ENCODE measurements at places on chromosomes 6 and 20.

DNA sequence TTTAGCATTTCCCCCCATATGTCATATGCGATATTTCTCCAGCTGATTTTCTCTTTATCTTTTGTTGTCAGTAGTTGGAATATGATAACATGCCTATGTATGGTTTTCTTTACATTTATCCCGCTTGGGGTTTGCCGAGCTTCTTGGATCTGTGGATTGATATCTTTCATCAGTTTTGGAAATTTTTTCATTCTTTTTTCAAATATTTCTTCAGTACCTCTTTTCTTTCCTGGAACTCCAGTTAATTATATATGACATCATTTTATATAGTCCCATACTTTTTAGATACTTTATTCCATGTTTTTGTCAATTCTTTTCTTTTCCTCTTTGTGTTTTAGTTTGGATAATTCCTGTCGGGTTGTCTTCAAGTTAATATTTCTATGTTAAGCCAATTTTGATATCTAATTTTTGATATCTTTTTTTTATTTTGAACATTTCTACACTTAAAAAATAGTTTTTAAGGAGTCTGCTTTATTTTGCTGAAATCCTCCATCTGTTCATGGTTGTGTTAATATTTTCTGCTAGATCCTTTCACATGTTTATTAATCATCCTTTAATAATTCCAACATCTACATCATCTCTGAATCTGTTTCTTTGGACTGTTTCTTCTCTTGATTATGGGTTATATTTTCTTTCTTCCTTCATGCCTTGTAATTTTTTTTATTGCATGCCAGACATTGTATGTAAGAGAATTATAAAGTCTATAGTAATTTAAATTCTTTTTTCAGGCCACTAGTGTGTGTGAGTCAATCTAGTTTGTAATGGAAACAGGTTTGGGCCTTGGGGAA is 9.5 kb downstream of the ZDHHC14 start:
- no peak for DNase-seq

- no peak for DNase-seq
Observed at GRCh38 chr6:75483136-75483952, 10.3 kb downstream of the FILIP1 start.

DNA sequence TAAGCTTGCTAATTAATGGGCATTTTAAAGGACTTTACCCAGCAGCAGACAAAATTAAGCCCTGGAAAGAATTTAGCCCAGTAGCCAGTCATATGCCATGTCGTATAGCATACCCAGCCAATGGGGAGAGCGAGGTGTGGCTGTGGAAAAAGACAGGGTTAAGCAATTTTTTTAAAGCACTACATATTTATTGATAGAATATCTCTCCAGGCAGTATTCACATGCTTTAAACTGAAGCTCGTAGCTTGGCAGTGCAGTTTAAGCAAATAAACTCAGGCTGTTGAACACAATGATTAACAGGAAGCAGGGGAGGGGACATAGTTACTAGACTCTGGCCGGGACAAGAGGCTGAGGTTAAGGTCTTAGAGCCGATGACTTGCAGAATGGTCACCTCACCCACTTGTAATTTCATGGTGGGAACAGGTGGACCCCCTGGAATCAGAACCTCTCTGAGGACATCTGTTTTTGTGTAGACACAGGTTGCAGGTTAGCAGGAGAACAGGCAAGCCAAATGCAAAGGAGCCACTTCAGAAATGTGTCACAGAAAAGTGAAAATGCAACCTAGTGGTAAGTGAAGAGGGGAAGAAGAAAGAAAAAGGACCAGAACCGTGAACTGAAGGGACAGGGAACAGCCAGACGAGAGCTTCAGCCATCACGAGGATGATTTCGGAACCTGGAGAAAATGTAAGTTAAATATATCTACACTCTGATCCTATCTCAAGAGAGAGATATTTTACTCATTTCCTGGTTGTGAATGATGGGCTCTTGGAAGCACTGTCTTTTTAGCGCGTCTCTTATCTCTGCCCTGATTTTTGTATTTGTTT is 7.2 kb downstream of the GCNT2 start:
- peak; percentile 29 for DNase-seq

- no peak for DNase-seq
Observed at GRCh38 chr6:138535728-138536455, 36.6 kb upstream of the NHSL1 start.

GRCh38 chr6:40172272-40172671 is 238.0 kb upstream of the MOCS1 start:
- no peak for DNase-seq

- no peak for DNase-seq
Observed at GRCh38 chr6:131615275-131615674, 12.8 kb downstream of the MED23 start.

GRCh38 chr6:136499370-136499769 is 50.9 kb downstream of the MAP7 start:
- DNase-seq = no peak

DNA sequence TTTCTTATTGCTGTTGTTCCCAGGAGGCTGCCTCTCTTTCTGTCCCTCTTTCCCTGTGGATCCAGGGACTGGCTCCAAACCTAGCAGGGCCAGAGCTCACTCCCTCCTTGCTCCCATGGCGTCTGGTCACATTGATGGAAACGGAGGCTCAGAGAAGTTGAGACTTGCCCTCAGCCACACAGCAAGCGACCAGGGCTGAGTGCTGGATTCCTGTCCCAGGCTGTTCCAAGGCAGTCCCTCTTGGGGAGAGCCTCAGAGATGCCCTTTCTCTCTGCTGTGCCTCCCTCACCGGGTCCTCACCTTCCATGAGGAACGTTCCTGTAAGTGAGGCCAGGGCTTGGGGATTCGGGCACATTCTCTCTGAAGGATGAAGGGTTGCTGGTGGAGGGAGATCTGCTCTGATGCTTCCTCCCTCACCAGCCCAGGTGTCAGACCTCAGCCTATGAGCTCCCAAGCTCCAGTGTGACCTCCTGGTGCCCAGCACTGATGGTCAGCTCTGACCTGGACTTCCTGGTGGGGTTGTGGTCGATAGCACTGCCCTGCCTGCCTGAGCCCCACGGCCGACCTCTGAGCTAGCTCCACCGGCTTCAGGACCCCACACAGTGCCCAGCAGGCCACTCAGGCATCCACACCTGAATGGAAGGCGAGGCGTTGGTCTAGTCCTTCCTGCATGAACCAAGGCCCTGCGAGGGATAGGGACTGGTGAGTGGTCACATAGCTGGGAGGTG is 26.8 kb downstream of the SUN5 start:
- no peak for DNase-seq

GRCh38 chr20:33370291-33370690 is 31.0 kb downstream of the CDK5RAP1 start:
- peak; percentile 85 for DNase-seq

GRCh38 chr6:155193526-155193925 is 70.3 kb upstream of the CLDN20 start:
- DNase-seq = no peak

GRCh38 chr20:33843854-33844253 is 32.7 kb downstream of the CHMP4B start:
- no peak for DNase-seq

- DNase-seq = no peak
Observed at GRCh38 chr6:110053395-110054240, 75.5 kb downstream of the GPR6 start.

- DNase-seq = no peak
Observed at GRCh38 chr6:105428342-105428957, 25.6 kb upstream of the PREP start.

GRCh38 chr20:61219021-61219431 is 33.0 kb upstream of the CDH4 start:
- no peak for DNase-seq

GRCh38 chr20:1945134-1945618 is 48.7 kb downstream of the PDYN start:
- DNase-seq = peak; percentile 73

GRCh38 chr20:37381621-37382471 is 35.9 kb downstream of the SRC start:
- DNase-seq = no peak

DNA sequence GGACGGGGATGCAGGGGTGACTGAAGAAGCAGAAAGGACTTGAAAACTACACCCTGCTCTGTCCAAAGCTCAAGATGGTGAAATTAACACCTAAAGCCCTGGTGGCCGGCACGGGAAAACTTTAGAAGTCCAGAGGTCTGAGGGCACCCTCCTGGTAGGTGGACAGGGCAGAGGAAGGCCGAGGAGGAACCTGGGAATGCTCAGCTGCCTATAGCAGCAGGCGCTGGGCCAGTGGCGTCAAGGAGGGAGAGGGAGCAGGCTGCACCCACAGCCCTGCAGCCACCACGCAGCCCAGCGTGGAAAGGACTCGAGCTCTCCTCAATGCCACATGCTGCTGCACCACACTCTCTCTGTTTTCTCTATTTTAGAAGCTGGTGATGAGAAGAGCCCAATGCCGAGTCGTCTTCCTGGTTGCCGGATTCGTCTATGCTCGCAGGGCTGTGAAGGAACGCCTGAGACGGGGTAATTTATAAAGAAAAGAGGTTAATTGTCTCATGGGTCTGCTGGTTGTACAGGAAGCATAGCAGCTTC is 248.3 kb upstream of the AFDN start:
- DNase-seq = no peak

GRCh38 chr20:7984192-7984591 is 35.4 kb downstream of the TMX4 start:
- DNase-seq = no peak

- DNase-seq = no peak
Observed at GRCh38 chr6:38567436-38567835, 72.3 kb downstream of the BTBD9 start.

DNA sequence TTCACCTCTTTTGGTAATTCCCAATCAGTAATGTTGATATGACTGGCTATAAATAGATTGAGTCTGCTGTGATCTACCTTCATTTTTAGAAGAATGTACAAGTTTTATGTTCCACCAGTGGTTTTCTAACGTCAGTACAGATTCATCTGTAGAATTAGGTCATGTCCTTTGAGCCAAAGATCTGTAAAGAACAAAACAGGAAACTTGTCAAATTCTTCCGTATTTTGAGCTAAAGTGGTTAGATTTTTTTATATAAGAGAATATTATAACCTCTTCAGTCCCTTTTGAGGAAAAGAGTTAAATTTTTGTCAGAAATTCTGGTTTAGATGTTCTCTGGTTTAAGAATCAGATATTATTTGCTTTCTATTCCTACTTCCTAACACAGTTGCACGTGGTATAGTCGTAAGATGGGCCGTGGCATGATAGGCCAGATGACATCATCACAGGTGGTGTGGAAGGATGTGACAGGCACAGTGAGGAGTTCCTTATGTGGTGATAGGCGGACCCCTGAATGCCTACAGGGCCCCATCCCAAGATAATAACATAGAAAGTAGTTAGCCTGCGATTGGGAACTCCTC is 62.3 kb downstream of the SNX9 start:
- DNase-seq = peak; percentile 82

GRCh38 chr20:12928755-12929401 is 79.9 kb upstream of the SPTLC3 start:
- no peak for DNase-seq

DNA sequence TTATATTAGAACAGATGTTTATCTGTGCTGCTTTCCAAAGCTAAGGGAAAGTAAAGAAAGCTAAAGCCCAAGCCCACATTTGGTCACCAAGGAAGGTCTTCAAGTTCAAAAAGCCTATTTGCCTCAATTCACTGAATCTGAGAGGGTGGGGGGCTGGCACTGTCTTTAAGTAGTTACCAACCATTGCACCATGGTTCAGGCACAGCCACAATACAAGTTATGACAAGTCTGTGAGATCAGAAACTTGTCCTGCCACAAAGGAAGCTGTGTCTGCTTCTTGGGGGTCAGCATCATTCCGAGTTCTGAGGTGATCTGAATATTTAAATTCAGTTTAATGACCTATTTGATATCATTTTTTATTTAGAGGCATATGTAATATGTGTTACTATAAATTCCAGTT is 78.3 kb upstream of the OPRM1 start:
- no peak for DNase-seq

DNA sequence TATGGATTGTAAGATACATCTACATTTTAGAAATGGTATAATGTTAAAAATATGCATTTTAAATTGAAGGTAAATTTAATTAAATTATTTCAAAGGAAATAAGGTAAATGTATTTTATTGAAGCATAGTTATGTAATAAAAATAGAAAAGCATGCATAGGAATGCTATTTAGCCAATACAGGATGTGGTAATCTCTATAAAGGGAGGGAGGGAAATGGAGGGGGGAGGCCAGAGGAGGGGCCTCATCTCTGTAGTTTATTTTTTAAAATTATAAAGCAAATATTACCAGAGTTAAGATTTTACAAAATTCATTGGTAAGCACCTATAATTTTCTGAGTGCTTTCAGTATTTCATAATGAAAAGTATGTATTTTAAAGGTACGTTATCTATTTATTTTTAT is 27.2 kb downstream of the SLC16A10 start:
- no peak for DNase-seq

GRCh38 chr6:13559251-13559650 is 15.2 kb upstream of the SIRT5 start:
- DNase-seq = no peak

- peak; percentile 57 for DNase-seq
Observed at GRCh38 chr6:42315991-42316970, 98.6 kb upstream of the MRPS10 start.

GRCh38 chr20:42406826-42407225 is 782.9 kb downstream of the PTPRT start:
- no peak for DNase-seq

GRCh38 chr20:33729101-33729500 is 2.7 kb upstream of the ZNF341 start:
- no peak for DNase-seq

GRCh38 chr20:10557685-10558084 is 116.1 kb downstream of the JAG1 start:
- DNase-seq = no peak

GRCh38 chr6:41940759-41941279 is 789 bp downstream of the CCND3 start:
- DNase-seq = peak; percentile 36

GRCh38 chr6:106223300-106223930 is 102.1 kb downstream of the ATG5 start:
- DNase-seq = peak; percentile 63

DNA sequence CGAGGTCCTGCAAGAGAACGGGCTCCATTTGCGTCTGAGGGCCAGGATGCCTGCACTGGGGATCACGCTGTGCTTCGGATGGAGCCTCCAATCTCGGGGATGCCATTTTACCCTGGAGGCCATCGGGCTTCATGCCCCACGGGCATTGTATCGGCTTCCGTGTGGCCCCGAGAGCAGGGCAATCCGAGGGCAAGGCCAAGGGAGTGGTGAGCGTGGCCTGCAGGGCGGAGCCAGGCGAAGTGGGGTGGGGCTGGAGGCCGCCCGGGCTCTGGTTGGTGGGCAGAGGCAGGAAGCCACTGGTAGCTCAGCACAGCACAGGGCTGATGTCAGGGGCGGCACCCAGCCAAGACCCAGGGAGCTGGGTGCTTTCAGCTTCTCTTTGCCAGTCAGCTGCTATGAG is 57.5 kb upstream of the BHLHE23 start:
- DNase-seq = no peak

- no peak for DNase-seq
Observed at GRCh38 chr6:35490821-35491557, 5.9 kb downstream of the TEAD3 start.

- no peak for DNase-seq
Observed at GRCh38 chr6:20540683-20541082, 6.4 kb downstream of the CDKAL1 start.

GRCh38 chr6:73028893-73029450 is 196.3 kb downstream of the KHDC1L start:
- no peak for DNase-seq
